Spinal cord (tissue), 10 donors: ENCODE measurements at places on chromosomes 7 and 10. TPM values are rescaled to one million over a fixed set of nuclear protein-coding genes. Genes with fewer than 3 reads are reported as not detected.

The PMS2 gene
- 25.6 TPM for total RNA-seq

- DNase-seq = no peak
Observed at GRCh38 chr7:74674166-74674565, 16.6 kb downstream of the GTF2I start.

- DNase-seq = no peak
Observed at GRCh38 chr7:98295467-98296192, 14.1 kb downstream of the BRI3 start.

GRCh38 chr7:116339564-116339963 is 129.2 kb downstream of the TES start:
- DNase-seq = no peak

DNA sequence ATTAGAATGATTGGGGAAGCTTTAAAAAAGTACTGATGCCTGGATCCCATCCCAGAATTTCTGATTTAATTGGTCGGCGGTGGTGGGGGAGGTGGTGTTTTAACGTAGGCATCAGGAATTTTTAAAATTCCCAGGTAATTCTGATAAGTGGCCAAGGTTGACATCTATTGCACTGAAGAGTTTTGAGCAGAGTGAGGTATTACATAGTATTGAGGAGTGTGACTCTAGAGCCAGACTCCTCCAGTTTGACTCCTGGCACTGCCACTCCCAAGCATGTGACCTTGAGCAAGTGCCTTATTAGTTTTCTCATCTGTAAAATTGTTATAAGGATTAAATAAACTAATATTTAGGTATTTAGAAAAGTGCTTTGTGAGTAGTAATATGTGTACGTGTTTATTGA is 6.2 kb downstream of the PLEKHA1 start:
- DNase-seq = no peak

The MACROH2A2 gene
- total RNA-seq = 22.9 TPM

The COL1A2 gene
- total RNA-seq = 2,300 TPM

The CLRN3 gene
- 0.17 TPM for total RNA-seq

GRCh38 chr10:45378914-45379726 is 5.1 kb downstream of the ALOX5 start:
- no peak for DNase-seq

- no peak for DNase-seq
Observed at GRCh38 chr10:100355086-100355485, 8.1 kb downstream of the SCD start.

The CUBN gene
- 10.6 TPM for total RNA-seq

GRCh38 chr10:88346144-88346977 is 236.8 kb downstream of the RNLS start:
- no peak for DNase-seq

GRCh38 chr10:101828766-101829551 is 10.7 kb upstream of the OGA start:
- DNase-seq = no peak

- DNase-seq = no peak
Observed at GRCh38 chr10:89341649-89342048, 13.9 kb downstream of the IFIT3 start.

DNA sequence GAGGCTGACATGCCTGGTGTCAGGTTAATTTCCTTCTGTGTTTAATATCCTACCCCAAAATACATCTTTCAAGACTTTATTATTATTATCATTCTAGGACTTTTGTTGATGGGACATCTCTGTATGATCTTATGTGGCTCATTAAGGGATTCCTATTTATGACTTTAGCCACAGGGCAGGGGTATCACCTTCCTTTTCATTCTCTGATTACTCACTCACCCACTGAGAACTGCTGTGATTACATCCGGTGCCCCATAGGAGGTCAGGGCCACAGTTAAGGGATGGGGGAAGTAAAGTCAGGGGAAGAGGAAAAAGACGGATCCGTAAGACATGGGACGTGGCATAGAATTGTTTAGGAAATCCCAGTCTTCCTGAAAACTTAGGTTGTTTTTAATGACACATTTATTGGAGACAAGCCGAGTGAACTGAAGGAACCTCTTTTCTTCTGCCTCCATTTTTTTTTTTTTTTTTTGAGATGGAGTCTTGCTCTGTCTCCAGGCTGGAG is 61.0 kb upstream of the PITRM1 start:
- no peak for DNase-seq
